Activated effector memory CD4-positive, alpha-beta T cell treated with anti-CD3 and anti-CD28 coated beads, Interleukin-2, amount 50 U/mL, for 16 hours (primary cell): ENCODE measurements at places on chromosomes 7 and 10.
A peak's percentile ranks its signal among the peaks of the same experiment; 100 is the strongest.

DNA sequence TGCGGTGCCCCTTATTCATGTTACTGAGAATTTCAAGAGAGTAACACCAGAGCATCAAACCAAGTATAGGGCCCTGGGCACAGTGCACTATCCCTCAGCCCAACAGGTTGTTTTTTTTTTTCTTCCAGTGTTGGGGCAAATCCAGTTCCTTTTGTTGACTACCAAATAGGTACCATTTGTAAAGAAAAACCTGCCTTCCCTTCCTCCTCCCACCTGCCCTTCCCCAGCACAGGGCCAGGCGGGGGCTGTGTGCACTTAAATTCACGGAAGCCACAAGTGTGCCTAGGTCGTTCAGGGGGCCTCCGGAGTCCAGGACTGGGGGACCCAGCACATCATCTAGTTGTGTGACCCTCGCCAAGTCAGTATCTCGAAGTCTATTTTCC lies 595 bp upstream of the SFXN4 start:
- no peak for DNase-seq

- DNase-seq, result no peak
Measured at GRCh38 chr7:151742713-151743480, 134.0 kb downstream of the PRKAG2 start.

DNA sequence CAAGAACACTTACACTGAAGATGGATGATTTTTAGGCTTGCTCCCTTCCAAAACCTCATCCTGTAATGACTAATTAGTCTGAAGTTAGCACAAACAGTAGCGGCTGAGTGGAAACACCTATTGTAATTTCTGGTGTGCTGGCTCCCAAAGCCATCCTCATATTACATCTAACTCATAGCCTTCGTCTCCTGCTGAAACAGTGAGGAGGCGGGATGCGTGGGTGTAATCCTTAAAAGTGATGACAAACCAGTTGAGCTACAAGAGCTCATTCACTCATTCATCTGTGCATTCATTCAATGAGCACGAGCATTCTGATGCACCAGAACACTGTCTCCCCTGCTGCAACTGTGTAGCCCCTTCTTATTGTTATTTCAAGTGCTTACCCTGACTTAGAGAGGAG lies 235.3 kb downstream of the CALN1 start:
- no peak for DNase-seq

GRCh38 chr7:82559193-82559805 lies 115.7 kb upstream of the CACNA2D1 start:
- no peak for DNase-seq

GRCh38 chr10:50563906-50564305 lies 59.9 kb downstream of the SGMS1 start:
- no peak for DNase-seq

DNA sequence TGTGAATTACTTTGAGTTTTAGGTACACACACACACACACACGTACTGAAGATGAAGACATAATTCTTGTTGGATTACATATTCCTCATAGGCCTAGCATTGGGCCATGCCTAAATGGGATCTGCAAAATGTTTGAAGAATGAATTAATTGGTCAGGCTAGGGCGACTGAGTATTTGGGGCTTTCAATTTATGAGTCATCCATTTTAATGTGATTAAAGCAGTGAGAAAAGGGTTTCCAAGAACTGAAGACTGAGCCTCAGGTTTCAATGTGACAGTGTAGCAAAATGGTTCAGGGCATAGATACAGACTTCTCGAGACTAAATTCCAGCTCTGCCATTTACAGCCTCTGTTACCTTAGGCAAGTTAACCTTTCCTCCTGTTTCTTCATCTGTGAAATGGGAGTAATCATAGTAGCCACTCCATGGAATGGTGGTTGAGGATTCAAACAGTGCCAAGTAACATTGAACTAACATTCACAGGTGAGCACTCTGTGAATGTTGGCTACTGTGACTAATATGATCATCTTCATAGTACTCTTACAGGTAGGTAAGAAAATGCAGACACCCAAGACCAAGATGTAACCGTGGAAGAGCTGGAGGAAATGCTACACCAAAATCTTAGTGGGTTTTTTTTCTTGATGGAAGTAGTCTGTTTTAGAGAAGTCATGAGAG lies 7.6 kb downstream of the BPGM start:
- DNase-seq, result no peak

GRCh38 chr10:105023211-105024111 lies 382.4 kb downstream of the SORCS3 start:
- no peak for DNase-seq

DNA sequence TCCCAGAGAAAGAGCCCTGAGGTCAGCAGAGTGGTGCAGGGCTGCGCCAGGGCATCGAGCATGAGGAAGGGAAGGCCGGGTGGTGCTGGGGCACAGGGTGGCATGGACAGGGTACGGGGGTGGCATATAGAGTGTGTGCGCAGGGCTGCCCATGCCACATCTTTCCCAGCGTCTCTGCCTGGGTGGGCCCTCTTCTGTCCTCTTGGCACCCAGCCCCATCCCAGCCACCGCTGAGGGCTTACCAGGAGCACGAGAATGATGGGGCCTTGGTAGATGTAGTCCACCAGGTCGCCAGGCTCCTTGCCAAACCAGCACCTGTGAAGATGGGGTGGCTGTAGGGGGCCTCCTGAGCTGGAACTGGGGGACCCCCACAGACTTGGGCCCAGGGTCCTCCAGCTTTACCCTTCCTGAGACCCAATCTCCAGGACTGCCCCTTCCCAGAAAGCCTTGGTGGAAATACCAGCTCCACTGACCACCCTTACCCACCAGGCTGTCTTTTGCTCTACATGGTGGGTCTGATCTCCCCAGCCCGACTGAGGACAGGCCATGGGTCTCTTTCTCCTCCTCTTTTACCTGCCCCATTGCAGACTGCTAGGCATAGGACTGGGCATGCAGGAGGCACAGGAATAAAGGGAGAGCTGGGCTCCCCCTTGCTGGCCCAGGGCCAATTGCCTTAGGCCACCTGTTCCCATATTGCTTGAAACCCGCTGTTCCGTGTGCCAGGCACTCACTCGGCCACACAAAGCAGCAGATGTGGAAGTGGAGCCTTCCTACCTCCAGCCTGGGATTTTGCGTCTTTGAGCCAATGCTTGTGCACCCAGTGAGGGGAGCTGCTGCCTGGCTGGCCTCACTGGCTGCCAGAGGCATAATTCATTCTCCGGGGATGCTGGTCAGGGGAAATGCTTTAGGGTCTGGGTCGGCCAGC lies 21.7 kb downstream of the CRHR2 start:
- DNase-seq, result no peak

GRCh38 chr10:80453842-80454512 lies at the start of gene TSPAN14:
Gene TSPAN14, plus strand, starts transcription at chr10:80454310. Its CDS starts 34,924 bp downstream, at chr10:80489234.
- DNase-seq, result peak; percentile 92

DNA sequence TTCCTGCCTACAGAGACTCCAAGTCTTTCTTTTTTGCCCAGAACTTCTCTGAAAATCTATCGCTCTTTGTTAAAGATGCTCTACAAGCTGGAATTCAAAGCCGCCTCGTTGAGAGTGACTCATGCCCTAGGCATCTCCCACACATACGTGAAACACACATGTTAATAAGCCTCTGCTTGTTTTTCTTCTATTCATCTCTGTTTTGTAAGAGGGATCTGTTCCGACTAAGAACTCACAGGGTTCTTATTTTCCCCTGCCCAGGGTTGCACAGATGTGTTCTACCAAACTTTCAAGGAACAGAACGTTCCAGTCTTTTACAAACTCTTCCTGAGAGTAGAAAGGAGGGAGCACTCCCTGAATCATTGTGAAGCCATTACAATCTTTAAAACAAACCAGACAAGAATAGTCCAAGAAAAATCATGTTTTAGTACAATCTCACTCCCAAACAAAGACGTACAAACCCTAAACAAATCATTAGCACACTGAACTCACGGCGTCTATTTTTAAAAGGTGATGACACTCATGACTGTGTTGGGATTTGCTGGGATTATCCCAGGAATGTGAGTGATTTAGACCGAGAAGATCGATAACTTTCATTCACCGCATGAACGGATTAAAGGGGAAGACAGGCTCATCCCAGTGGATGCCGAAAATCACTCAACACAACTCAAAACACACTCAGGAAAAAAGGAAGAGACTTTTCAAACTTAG lies 55.3 kb upstream of the INPP5A start:
- no peak for DNase-seq

DNA sequence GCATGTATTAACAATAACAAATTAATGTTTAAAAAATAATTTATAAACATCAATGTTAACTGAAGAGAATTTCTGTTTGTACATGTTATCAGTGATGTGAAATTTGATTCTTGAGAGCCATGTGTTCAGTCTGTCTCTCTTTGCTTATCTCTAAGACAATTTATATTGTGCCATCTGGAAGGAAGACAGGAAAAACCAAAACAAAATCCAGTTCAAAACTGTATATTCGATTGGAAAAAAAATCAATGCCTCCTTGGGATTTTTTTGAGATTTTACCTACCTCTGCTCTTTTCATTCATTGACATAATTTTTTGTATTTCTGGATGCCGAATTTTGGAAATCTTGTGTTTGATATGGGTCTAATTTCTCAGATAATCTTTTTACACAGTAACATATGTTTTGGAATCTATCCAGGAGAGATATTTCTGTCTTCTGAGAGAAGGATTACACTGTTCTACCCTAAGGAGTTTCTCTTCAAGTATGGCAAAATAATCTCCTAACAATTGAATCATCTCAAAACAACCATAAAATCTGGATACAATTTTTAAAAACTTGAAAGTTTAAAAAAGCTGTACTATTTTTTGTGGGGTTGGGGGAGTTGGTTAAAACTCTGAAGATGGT lies 311.9 kb upstream of the GNAI1 start:
- DNase-seq, result no peak

- DNase-seq, result no peak
Measured at GRCh38 chr7:101832205-101832631, 14.8 kb downstream of the CUX1 start.

- no peak for DNase-seq
Measured at GRCh38 chr7:48548667-48549066, 375.7 kb upstream of the CDC14C start.

DNA sequence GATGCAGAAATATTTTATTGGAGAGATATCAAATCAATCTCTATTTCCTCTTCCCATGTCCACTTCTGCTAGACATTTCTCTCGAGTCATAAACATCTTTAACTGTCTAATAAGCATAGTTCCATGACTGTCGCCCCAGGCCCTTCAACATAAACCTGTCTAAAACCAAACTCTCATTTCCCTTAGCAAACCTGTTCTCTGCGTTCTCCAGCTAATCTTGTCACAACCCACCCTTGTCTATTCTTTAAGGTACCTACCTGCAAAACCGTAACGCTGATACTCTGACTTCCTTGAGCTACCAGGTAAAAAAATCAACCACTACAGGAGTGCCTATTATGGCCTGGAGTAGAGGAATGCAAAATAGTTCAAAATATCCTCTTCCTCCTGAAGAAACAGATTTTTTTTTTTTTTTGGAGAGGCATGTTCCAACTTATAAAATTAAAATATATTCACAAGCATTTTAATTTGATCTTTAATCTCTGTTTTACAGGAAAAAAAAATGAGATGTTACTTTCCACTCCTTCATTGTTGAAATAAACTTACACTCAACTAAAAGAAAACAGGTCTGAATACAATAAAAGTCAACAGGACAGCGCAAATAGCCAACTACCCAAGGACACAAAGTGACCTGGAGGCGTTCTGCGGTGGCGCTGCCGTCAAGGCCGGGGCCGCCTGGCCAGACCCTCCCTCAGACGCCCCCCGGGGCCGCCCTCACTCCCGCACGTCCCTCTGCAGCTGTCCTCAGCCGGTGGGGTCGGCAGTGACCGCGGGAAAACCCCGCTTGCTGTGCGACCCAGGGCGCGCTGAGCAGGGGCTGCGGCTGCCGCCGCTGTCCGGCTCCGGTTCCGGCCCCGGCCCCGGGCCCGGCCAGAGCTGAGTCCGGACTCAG lies 765 bp downstream of the SLC25A40 start:
- no peak for DNase-seq

DNA sequence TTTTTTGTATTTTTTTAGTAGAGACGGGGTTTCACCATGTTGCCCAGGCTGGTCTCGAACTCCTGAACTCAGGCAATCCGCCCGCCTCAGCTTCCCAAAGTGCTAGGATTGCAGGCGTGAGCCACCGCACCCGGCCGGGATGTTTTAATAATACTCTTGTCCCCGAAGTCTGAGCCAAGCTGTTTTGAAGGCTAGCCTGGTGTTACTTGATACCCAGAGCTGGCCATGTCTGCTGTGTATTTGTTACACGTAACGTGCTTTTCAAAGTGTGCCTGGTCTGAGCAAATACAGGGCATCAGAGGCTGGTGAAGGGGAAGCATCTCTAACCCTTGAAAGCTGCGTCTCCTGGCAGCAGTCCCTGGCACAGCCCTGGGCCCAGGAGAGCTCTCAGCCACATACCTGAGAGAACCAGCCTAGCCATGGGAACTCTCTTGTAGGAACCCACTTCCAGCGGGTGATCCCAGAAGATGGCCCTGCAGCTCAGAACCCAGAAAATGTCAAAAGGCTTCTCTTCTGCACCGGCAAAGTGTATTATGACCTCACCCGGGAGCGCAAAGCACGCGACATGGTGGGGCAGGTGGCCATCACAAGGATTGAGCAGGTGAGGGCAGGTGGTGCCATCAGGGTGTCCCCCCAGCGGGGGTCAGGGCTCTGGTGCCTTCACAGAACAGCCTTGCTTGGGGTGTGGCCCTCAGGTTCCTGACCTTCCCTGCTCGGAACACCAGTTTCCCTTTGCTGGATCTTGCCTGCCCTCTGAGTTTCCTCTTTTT lies 41.7 kb upstream of the ZMIZ2 start:
- DNase-seq, result no peak

GRCh38 chr7:57423768-57424167 lies 26.2 kb upstream of the ZNF716 start:
- DNase-seq, result no peak

DNA sequence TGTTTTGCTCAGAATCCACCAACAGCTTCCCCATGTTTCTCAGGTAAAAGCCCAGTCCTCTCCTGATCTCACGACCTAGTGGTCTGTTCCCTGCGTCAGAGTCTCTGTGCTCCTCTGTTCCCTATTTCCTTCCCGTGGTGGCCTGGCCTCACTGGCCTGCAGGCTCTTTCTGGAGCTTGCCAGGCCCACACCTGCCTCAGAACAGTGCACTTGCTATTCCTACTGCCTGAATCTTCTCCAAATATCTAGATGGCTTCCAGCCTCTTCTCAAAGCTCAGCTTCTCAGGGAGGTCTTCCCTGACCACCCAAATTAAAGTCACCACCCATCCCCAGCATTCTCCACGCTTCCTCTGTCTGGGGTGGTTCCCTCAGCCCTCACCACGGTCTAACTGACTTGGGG lies 165.3 kb downstream of the USP6NL start:
- no peak for DNase-seq

DNA sequence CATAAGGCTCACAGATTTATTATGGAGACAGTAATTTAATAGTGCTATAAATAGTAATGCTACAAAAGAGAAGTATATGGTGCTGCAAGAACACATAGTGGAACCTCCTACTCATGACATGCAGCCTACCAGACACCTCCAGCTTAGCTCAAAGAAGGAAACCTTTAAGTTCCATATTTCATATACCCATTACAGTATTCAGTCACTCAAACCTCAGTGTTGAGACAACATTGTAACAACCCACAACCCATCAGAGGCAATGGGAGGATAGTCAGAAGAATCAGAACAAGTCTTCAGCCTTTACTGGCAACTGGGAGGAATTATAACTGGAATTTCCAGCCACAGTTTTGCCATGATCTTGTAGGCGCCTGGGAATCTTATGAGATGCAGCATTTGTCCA lies 186.3 kb upstream of the VSTM2A start:
- DNase-seq, result no peak

- peak; percentile 49 for DNase-seq
Measured at GRCh38 chr7:45082031-45082830, 6.5 kb downstream of the NACAD start.

- DNase-seq, result no peak
Measured at GRCh38 chr10:96829029-96829773, 2.9 kb upstream of the LCOR start.

- DNase-seq, result no peak
Measured at GRCh38 chr10:75845176-75845947, 413.9 kb downstream of the LRMDA start.

- no peak for DNase-seq
Measured at GRCh38 chr10:69634759-69635425, 4.8 kb downstream of the FAM241B start.
